ENCODE measurements at places on chromosomes 16 and 17.

- peak; percentile 59 for DNase-seq
Measured at GRCh38 chr17:8126491-8127066, 2.7 kb upstream of the HES7 start.

- DNase-seq: no peak
Measured at GRCh38 chr16:4052801-4053293, 63.4 kb downstream of the ADCY9 start.

GRCh38 chr17:82845163-82845807, 5.5 kb upstream of the ZNF750 start:
- no peak for DNase-seq

GRCh38 chr16:15493466-15494180, 59.2 kb downstream of the BMERB1 start:
- DNase-seq: no peak

DNA sequence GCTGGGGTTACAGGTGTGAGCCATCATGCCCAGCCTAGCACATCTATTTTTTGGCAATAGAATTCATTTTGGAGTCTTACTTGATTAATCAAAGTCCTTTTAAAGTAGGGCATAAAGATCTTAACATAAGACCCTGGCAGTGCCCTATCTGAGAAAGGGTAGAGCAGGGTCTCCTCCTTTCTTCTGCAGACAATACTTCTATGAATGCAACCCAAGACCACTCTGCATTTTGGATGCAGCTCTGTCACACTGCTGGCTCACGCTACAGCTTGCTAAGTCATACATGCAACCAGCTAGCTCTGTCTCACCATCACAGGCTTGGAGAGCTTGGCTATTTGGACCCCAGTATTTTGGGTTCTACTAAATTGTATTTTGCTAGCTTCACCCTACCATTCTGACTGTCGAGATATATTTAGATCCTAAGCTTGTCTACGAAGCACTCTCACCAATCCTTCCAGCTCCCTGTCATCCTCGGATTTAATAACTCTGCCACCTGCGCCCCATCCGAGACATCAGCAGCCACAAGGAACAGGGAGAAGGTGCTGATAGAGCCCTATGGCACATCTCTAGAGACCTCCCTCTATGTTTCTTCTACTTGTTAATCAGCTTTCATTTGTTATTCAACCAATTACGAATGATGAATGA, 45.1 kb downstream of the RBFOX3 start:
- no peak for DNase-seq

GRCh38 chr16:12618515-12618914, 185.2 kb downstream of the CPPED1 start:
- DNase-seq: no peak

GRCh38 chr17:76238847-76239537, 1.3 kb downstream of the RNF157 start:
- DNase-seq: no peak

- DNase-seq: no peak
Measured at GRCh38 chr17:61461586-61461966, 9.4 kb downstream of the TBX4 start.
